ENCODE measurements at places on chromosomes 3 and 15. TPM values are rescaled to one million over a fixed set of nuclear protein-coding genes. Genes with fewer than 3 reads are reported as not detected.

GRCh38 chr3:182399978-182400737 is 393.1 kb upstream of the ATP11B start:
- no peak overlapping the region for H3K27ac ChIP-seq
- DNase-seq = no peak
- H3K4me3 ChIP-seq = no peak overlapping the region
- H3K27me3 ChIP-seq = no peaks in the 10 kb centered on the region
- H3K4me1 ChIP-seq = no peaks in the 10 kb centered on the region

- no peaks in the 10 kb centered on the region for H3K36me3 ChIP-seq
- no peak for DNase-seq
- H3K27me3 ChIP-seq = peaks cover 2% of the 10 kb centered on the region
- H3K4me1 ChIP-seq = no peaks in the 10 kb centered on the region
These were observed 42.4 kb downstream of the ST3GAL6 start for GRCh38 chr3:98805571-98805970.

The LEKR1 gene
- total RNA-seq = 1.6 TPM

DNA sequence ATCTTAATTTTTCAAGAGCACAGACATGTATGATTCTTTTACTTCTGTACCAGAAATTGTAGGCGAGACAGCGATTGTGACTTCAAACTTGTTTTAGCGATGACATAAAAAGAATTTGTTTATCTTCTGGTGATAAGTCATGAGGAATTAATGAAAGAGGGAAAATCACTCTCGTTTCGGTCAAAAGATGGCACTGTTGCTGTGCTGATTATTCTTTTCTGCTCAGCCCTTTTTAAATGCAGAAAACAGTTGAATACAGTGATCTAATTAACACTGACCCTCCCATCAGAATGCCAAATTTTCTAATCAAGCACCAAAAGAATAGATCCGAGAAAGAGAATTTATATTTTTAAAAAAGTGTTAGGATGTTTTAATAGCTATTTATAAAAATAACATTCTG is 52.6 kb downstream of the NSUN3 start:
- H3K36me3 ChIP-seq = peaks cover 10% of the 10 kb centered on the region
- H3K27ac ChIP-seq = no peak overlapping the region
- no peak overlapping the region for H3K4me3 ChIP-seq
- H3K27me3 ChIP-seq = no peaks in the 10 kb centered on the region
- DNase-seq = no peak

DNA sequence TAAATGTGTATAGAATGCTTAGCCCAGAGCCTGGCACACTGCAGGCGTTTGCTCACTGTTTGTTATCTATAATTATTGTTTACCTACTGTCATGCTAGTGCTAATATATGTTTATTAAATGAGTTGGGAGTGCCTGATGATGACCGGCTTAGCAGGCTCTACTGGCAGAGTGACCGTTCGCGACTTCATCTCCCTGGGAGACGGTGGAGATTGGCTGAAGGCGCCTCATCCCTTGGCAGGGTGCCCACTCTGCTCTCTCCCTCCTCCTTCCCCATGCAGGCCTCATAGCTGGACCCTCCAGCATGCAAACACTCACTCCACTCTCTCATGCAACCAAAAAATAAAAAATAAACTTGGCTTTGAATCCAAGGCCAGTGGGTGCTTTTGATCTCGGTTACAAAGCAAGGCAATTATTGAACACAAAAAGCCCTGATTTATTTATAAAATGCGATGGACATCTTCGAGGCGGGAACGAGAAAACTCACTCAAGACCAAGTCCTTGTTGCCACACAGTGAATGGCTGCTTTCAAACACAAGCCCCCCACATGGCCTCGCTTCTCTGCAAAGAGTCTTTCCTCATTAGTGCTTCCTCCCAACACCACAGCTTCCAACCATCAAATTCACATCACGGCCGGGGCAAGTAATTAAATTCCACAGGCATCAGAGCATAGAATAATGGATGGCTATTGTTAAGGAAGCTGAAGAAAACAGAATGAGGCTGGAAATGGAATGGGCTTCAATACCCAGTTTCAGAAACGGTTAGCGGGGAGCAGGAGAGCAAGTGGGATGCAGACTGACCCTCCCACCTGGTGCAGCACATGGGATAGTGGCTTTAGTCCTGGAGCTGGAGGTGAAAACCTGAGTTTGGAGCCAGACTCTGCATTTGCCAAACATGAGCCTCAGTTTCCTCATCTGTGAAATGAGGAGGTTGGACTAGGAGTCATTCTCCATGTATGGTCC is 135.7 kb upstream of the RAD18 start:
- peaks cover 5% of the 10 kb centered on the region for H3K27me3 ChIP-seq
- H3K4me3 ChIP-seq = no peak overlapping the region
- H3K36me3 ChIP-seq = no peaks in the 10 kb centered on the region
- no peak overlapping the region for H3K27ac ChIP-seq
- H3K4me1 ChIP-seq = no peaks in the 10 kb centered on the region

DNA sequence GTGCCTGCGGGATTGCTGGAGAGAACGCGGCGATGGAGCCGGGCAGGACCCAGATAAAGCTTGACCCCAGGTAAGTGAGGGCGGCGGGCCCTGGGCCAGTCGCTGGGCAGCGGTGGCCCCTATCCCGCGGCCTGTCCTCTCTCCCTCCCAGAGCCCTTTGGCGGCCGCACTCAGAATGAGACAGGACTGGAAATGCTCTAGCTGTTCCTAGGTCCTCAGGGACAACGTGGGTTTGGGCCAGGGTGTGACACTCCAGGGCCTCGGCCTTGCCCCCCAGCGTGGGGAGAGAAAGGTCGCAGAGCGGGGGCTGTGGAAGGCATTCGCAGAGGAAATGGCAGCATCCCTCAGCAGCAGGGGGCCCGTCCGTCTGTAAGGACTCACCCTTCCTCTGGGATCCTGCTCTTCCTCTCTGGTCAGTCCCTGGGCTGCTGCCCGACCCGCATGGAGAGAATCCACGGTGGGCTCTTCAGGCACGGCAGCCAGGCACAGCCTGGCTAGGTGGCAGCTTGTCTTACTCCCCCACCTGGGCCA is 412 bp downstream of the SLC51A start:
- H3K27ac ChIP-seq = no peak overlapping the region
- DNase-seq = no peak
- no peaks in the 10 kb centered on the region for H3K36me3 ChIP-seq
- no peaks in the 10 kb centered on the region for H3K27me3 ChIP-seq
- H3K4me1 ChIP-seq = peaks cover 23% of the 10 kb centered on the region

DNA sequence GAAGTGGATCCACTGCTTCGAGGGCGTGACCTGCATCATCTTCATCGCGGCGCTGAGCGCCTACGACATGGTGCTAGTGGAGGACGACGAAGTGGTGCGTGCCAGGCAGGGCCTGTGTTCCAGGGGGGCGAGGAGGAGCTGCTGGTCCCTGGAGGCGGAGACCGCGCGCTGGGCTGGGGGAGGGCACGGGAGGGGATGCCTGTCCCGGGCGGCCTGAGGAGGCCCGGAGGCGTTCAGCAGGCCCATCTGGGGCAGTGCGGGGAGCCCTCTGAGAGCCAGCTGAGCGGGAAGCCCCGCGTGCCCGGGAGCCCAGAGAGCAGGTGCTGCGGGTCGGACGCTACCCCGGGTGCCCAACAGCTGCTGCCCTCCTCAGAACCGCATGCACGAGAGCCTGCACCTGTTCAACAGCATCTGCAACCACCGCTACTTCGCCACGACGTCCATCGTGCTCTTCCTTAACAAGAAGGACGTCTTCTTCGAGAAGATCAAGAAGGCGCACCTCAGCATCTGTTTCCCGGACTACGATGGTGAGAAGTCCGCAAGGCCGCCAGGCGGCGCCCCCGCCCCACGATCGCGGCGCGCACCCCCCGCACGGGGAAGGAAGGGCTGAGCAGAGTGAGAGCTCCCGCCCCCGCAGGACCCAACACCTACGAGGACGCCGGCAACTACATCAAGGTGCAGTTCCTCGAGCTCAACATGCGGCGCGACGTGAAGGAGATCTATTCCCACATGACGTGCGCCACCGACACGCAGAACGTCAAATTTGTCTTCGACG is 2.9 kb downstream of the GNAT1 start:
- H3K27ac ChIP-seq = no peak overlapping the region
- peak; percentile 80 for DNase-seq
- H3K27me3 ChIP-seq = peaks cover 27% of the 10 kb centered on the region
- no peaks in the 10 kb centered on the region for H3K36me3 ChIP-seq
- peaks cover 12% of the 10 kb centered on the region for H3K4me1 ChIP-seq

The PLA2G4E gene
- total RNA-seq = not detected

GRCh38 chr3:21954709-21955108 is 203.7 kb upstream of the ZNF385D start:
- no peak overlapping the region for H3K4me3 ChIP-seq
- no peak overlapping the region for H3K27ac ChIP-seq
- DNase-seq = no peak
- H3K36me3 ChIP-seq = no peaks in the 10 kb centered on the region
- no peaks in the 10 kb centered on the region for H3K27me3 ChIP-seq

Data from activated CD4-positive, alpha-beta memory T cell treated with anti-CD3 and anti-CD28 coated beads, Interleukin-2, amount 10 ng/mL, durations not matched to agents 7 days and 5 days (primary cell).